ENCODE measurements at places on chromosomes 6 and 20. TPM values are rescaled to one million over a fixed set of nuclear protein-coding genes. Genes with fewer than 3 reads are reported as not detected.

DNA sequence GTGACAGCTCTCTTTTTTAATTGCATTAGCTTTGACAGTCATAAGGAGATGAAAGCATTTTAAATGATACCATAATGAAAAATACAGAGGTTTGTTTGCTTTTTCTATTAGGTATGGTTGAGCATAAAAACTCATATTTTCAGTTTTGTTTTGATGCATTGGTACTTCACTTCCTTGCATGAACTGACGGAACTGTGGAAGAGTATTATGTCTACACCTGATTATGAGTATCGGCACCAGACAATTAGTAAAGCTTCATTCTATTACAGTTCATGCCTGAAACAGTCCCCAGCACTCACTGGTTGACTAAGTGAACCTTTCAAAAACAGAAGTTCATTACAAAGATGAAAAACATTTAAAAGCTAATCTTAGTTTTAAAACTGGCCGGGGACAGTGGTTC, 593.0 kb downstream of the GRIK2 start:
- H3K36me3 ChIP-seq: no peaks in the 10 kb centered on the region
- H3K27me3 ChIP-seq: no peaks in the 10 kb centered on the region
- no peak for DNase-seq
- H3K4me3 ChIP-seq: no peak overlapping the region
- no peaks in the 10 kb centered on the region for H3K4me1 ChIP-seq

DNA sequence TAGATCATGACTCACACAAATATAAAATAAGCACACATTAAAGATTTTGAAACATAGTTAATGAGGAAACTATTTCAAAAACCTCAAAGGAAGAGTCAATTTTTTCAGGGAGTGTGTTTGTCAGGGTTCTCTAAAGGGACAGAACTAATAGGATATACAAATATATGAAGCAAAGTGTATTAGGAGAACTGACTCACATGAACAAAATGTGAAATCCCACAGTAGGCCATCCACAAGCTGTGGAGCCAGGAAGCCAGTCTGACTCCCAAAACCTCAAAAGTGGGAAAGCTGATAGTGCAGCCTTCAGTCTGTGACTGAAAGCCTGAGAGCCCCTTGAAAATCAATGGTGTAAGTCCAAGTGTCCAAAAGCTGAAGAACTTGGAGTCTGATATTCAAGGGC, 898.0 kb upstream of the EYS start:
- H3K4me1 ChIP-seq: no peaks in the 10 kb centered on the region
- no peak overlapping the region for H3K27ac ChIP-seq
- DNase-seq: no peak
- no peaks in the 10 kb centered on the region for H3K27me3 ChIP-seq

DNA sequence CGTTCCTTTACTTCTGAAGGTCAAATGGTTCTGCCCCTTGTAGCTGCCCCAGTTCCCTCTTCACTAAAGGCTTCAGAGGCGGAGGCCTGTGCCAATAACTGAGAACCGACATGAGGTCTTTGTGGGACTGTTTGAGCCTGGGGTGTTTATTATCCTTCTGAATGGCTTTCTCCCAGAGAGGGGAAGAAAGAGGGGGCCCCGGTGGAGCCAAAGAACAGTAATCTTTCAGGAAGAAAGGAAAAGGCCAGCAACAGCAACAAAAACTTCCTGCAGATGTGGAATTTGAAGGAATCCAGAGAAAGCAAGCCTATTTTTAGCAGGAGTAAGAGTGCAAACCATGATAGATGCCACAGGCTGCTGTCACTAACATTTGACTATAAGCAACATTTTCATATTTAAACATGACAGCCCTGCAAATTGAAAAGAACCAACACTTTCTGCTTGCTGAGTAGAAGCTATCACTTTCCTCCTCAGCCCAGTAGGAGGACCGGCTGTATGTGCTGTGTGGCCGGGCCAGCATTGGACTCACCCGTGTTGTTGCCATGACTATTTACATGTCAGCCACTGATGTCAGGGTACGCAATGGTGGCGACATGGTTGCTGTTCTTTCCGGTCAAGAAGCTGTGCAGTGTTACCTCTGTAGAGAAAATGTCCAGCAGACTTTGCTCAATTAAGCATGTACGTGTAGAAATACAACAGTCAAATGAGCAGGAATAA, 121.3 kb downstream of the SOBP start:
- H3K27ac ChIP-seq: no peak overlapping the region
- H3K4me3 ChIP-seq: no peak overlapping the region
- no peaks in the 10 kb centered on the region for H3K36me3 ChIP-seq
- no peak for DNase-seq
- H3K27me3 ChIP-seq: no peaks in the 10 kb centered on the region
- H3K4me1 ChIP-seq: no peaks in the 10 kb centered on the region

DNA sequence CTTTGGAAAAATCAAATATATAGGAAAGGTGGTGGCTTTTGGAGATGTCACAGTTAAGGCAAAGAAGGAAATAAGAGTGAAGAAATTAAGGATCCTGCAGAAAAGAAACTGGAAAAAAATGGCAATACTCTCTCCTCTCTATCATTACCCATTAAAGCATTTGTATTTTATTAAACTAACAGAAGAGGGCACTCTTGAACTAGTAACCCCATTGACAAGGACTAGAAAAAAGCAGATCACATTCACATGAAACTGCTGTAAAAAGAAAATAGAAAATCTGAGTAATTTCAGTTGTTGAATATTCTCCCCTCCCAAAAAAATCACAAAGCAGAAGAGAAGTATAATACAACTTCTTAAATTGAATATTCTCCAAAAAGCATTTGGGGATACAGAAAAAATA, 104.1 kb upstream of the SLC35B3 start:
- DNase-seq: peak; percentile 45
- H3K4me3 ChIP-seq: no peak overlapping the region
- H3K4me1 ChIP-seq: no peaks in the 10 kb centered on the region
- no peaks in the 10 kb centered on the region for H3K36me3 ChIP-seq
- H3K27ac ChIP-seq: no peak overlapping the region

GRCh38 chr6:95087394-95088097, 489.8 kb upstream of the MANEA start:
- peak; percentile 90 for DNase-seq
- H3K36me3 ChIP-seq: no peaks in the 10 kb centered on the region
- peaks cover 14% of the 10 kb centered on the region for H3K4me1 ChIP-seq

DNA sequence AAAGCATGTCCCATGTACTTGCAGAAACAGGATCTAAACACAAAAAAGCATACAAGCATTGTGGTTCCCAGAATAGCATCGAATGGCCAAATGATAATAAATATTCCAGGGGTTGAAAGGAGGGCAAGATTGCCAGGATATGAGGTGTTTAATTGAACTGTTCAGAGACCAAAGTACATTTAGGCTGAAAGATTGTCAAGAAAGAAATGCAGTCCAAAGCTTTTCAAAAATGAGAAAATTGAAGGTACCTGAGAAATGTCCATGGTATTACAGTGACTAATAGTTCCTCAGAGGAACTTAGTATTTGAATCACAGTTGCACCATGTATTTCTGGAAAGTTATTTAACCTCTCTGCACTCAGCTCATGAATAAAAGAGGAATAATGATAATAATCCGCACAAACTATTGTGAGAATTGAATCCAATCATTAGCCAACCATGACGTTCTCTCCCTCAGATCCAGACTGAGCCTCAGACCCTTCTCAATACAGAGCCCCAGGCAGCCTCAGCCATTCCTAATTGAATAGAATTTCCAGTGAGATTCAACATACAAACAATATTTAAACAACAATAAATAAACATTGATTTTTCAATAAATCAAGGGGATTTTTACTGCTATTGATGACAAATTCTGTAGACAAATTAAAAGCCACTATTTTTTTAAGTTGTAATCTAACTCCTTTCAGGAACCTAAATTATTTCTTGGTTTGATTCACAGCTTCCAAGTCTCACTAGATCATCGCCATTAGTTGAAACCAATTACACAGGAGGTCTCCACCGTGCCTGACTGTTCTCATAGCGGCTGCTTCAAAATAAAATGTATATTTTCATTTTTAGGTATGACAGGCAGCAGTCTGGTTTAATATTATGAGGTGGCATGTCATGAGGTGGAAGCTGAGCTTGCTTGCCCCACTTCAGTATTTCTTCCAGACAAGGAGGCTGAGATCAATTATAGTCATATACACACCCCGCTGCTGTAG, 144.3 kb upstream of the TENT5A start:
- DNase-seq: peak; percentile 67
- no peaks in the 10 kb centered on the region for H3K27me3 ChIP-seq
- no peak overlapping the region for H3K4me3 ChIP-seq

GRCh38 chr20:4060064-4060795, 44.9 kb upstream of the RNF24 start:
- H3K36me3 ChIP-seq: no peaks in the 10 kb centered on the region
- no peaks in the 10 kb centered on the region for H3K27me3 ChIP-seq
- DNase-seq: no peak
- H3K4me3 ChIP-seq: no peak overlapping the region

GRCh38 chr6:37582306-37582705, 82.6 kb upstream of the CCDC167 start:
- no peaks in the 10 kb centered on the region for H3K36me3 ChIP-seq
- DNase-seq: peak; percentile 41
- no peaks in the 10 kb centered on the region for H3K4me1 ChIP-seq
- H3K27ac ChIP-seq: no peak overlapping the region

DNA sequence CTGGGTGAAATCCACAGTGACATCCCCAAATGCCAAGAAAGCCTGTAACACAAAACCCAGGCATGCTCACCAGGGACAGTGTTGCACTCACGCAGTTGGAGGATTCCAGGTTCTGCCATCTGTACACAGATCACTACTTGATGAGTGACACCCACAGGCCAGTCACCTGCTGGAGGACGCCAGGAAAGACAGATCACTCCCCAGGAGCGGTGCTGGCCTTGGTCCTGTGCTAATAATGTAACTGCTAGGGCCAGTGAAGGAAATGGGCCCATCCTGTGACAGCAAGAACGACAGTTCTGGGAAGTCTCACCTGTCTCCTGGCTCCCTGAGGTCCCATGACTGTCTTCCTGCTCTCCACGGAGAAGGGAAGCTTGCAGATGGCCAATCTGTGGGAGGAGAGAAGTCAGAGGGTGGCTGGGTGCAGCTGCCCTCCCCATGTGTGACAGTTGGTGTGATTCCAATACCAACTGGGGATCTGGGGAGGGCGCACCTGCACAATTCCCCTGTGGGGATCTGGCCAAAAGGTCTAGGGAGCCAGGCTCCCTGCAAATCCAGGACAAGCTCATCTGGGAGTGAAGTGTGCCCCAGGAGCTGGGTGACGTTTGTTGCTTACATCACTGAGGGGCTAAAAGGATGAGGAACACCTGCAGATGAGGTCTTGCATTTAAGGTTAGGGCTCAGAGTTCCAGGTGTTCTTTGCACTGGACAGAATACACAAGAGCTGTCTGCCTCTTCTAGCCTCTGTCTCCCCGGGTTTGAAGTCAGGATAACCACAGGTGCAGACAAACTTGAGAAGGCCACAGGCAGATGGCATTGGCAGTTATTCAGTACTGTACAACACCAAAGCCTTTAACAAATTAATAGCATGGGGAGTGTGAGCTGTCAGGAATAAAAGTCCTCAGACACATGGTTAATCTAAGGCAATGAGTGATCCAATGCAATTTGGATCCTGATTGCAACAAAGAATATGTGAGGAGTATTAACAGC, 10.3 kb downstream of the ZNF337 start:
- no peak for DNase-seq
- H3K36me3 ChIP-seq: peaks cover 6% of the 10 kb centered on the region
- H3K4me1 ChIP-seq: no peaks in the 10 kb centered on the region
- no peaks in the 10 kb centered on the region for H3K27me3 ChIP-seq

DNA sequence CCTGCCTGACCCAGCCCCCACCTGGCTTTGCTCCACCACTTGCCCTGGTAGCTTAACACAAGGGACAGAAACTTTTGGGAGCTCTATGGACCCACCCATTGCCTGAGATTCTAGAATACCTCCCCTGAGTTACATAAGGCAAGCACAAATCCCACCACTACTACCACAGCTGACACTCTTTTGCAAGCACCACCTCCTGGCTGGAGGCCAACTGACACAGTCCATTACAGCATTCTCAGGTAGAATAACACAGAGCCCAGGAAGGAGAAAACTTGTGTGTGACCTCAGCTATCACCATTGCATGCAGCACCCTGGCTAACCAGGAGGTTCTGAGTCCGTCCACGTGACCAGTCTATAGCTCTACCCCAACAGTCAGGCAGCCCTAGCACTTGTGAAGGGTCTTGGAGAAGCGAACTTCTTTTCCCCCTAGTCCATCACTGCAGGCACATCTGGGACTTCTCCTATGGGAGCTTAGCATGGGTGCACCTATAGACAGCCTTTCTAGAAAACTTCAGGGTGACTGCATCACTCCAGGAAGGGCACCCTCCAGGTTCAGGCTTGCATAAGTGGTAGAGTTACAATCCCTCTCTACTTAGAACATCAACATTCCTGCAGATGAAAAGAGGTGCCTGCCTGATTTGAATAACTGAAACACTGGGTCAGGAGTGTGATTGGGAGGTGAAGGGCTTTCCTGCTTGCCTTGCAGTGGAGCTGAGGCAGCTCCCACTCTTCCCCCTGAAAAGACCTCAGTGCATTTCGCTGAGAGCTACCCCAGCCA, 30.1 kb downstream of the CITED2 start:
- H3K4me1 ChIP-seq: peaks cover 2% of the 10 kb centered on the region
- H3K27me3 ChIP-seq: no peaks in the 10 kb centered on the region
- H3K27ac ChIP-seq: no peak overlapping the region
- no peaks in the 10 kb centered on the region for H3K36me3 ChIP-seq
- no peak for DNase-seq

DNA sequence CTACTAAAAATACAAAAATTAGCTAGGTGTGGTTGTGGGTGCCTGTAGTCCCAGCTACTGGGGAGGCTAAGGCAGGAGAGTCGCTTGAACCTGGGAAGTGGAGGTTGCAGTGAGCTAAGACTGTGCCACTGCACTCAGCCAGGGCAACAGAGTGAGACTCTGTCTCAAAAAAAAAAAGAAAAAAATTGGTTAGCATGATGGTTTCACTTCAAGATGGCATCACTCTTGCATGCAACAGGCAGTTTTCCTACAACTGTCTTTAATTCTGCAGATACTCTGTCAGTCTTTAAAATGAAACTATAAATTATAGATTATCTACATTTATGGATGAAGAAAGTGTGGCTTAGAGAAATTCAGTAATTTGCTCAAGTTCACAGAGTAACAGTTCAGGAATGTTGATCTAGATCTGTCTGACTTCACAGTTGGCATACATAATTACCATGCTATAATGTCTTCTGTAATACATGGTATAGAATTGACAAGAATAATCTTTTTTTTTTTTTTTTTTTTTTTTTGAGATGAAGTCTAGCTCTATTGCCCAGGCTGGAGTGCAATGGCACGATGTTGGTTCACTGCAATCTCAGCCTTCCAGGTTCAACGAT, 27.0 kb downstream of the ITCH start:
- no peaks in the 10 kb centered on the region for H3K27me3 ChIP-seq
- H3K4me3 ChIP-seq: no peak overlapping the region
- peaks cover 58% of the 10 kb centered on the region for H3K4me1 ChIP-seq

SLC32A1 gene
- not detected for total RNA-seq

OR2J3 gene
- total RNA-seq: not detected

HLA-DPB1 gene
- total RNA-seq: 14.9 TPM

CAP2 gene
- 4.8 TPM for total RNA-seq

CALHM6 gene
- total RNA-seq: not detected

MCCD1 gene
- total RNA-seq: not detected

THBD gene
- total RNA-seq: 15.6 TPM

CPXM1 gene
- total RNA-seq: not detected

SYNDIG1 gene
- 2.6 TPM for total RNA-seq

SYCP2L gene
- not detected for total RNA-seq

Measured in GM23248 (cell line).